Activated CD4-positive, CD25-positive, alpha-beta regulatory T cell (primary cell): ENCODE measurements at places on chromosomes 5 and 9.

DNA sequence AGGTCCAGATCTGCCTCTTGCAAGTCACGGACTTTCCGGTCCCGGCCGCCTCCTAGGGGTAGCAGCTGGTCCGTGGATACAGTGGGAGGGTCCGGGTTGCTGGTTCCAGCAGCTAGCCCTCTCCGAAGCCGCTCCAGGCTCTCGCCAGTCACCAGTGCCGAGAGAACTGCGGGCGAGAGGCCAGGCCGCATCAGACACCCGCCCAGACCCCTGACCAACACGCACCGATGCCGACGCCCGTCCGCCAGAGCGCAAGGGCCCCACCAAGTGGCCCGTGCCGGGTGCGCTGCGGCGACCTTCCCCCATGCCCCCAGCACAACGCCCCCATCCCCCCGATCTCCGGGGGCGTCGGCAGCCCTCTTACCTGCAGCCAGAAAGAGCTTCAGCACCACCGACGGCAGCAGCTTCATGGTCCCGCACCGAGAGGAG is 470 bp downstream of the HBEGF start:
- no peak for DNase-seq

DNA sequence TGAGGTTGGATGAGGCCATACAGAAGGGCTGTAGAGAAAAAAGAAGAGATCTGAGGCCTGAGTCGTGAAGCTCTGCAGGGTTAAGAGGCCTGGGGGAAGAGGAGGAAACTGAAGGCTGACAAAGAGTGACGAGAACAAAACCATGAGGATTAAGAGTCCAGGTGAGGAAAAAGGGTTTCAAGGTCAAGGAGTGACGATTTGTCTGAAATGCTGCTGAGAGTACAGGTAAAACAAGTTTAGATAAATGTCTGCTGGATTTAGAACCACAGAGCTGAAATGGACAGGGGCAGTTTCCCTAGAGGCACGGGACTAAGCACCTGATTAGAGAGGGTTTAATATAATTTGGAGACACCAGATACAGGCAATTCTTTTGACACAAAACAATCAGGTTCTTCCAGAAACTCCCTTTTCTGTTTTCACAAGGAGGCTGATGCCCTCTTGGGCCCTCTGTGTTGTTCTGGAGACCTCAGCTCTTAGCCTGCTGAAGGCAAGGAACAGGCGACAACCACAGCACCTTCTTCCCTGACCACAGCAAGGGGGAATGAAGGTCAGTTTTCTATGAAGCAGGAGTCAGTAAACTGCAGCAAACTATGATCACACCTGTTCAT is 14.6 kb upstream of the GCNT1 start:
- no peak for DNase-seq

GRCh38 chr9:137407590-137408300 is 15.2 kb downstream of the EXD3 start:
- no peak for DNase-seq

GRCh38 chr5:133741396-133741795 is 129.1 kb upstream of the FSTL4 start:
- DNase-seq: no peak

GRCh38 chr5:127441799-127442484 is 75.5 kb upstream of the PRRC1 start:
- DNase-seq: no peak

GRCh38 chr5:106730912-106731311 is 939.8 kb downstream of the EFNA5 start:
- no peak for DNase-seq

- DNase-seq: no peak
Observed at GRCh38 chr5:110441035-110441434, 285.4 kb downstream of the TMEM232 start.

DNA sequence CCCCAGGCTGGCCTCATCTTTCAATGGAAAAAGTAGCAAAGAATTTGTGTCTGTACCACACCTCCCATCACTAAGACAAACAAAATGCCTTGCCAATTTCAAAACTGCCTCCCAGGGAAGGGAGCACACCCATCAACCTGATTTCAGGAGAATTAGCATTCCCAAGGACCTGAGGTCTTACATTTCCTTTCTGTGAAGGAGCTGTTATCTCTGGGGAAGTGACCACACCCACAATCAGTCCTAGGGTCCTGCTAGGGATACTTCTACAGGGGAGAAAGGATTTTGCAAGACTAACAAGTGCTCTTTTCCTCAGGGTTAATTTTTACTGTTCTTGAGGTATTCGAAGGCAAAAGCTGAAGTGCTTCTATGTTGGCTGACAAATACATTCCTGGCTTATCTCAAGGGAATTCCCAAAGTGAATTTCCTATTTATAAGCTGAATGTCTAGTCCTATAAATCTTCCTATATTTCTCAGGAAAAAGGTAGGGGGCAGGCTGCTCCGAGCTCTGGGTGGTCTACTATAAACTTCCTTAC is 97.4 kb upstream of the ITGA1 start:
- no peak for DNase-seq

DNA sequence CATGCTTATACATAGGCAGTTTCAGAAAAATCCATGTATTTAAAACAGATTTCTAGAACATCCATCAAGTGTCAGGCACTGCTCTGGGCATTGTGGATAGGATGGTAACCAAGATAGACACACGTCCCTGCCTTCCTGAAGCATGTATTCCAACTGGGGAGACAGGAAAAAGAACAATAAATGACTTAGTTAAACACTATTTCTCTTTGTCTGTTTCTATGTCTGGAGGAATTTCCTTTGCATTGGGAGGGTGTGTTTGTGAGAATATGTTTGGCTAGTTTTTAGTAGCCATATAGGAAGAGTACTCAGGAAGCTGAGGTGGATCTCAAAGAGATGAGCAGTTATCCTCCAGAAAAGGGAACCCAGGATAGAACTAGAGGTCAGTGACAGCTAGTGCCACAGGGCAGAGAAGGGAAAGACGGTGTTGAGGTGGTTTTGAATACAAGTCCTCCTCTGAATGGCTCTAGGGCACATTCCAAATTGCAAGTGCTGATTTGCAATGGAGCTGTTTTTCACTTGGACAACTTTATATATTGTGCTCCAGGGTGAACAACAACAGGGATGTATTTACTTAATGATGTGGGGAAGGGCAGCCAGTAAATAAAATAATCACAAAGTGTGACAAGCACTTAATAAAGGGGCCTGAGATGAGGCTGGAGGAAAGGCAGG is 144.7 kb upstream of the SHB start:
- no peak for DNase-seq

- no peak for DNase-seq
Observed at GRCh38 chr5:96576876-96577275, 85.3 kb upstream of the CAST start.

DNA sequence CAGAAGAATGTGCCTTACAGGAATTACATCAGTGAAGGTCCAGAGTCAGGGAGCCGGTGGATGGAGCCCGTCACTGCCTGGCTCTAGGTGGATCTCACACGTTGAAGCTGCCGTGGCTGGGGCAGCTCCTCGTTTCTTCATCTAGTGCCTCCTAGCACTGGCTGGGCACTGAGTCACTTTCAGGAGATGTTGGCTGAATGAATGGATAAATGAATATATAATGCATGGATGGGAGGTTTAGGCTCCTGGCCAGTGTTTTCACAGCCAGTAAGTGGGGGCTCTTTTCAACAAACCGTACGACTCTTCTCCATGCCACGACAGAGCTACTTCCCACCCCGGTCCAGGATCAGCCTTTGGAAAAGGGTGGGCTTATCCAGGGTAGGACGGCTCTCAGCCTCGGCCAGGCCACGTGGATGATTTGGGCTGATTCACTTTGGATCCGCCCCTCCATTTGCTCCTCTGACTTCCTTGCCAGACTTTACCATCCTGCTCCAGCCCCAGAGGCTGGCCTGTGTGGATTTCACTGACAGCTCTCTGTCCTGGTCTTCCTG is 1.3 kb upstream of the SH3PXD2B start:
- DNase-seq: no peak

- no peak for DNase-seq
Observed at GRCh38 chr5:43245724-43246385, 53.8 kb downstream of the NIM1K start.

GRCh38 chr5:127941646-127942045 is 141.9 kb upstream of the SLC12A2 start:
- DNase-seq: no peak

- DNase-seq: no peak
Observed at GRCh38 chr9:27150746-27151406, 41.9 kb downstream of the TEK start.

DNA sequence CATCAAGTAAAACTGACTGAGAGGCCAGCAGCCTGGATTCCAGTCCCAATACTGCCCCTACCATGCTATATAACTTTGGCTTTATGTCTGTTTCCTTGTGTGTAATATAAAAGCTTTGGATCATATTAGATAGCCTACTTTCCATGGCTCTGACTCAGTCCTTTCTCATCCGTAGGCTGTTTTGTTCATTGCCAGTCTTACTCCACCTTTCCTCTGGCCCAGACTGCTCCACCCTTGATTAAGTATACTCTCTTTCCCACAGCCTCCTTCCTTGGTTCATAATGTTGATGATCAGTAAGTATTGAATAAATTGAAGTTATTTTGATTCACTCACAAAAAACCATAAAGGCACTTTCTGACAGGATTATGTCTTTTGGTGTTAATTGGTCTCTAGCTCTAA is 1.5 kb upstream of the MRPS30 start:
- no peak for DNase-seq

- no peak for DNase-seq
Observed at GRCh38 chr5:150765011-150765798, 6.4 kb upstream of the DCTN4 start.

GRCh38 chr5:139676406-139676805 is 28.3 kb downstream of the CXXC5 start:
- DNase-seq: no peak

DNA sequence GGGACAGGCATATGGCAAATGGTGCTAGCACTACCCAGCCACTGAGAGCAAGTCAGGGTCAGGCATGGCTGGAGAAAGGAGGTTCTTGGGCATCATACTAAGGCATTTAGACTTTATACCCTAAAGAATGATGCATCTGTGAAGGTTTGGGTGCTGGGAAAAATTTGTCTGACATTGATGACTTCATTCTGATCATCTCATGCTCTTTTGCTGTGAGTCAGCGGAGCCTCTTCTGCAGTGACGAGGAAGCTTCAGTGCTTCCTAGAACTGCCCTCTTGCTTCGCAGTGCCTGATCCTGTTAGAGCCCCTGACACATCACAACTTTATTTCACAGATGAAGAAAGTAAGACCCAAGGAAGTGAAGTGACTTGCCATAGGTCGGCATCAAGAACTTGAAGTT is 266.6 kb upstream of the GAS1 start:
- DNase-seq: no peak

- DNase-seq: no peak
Observed at GRCh38 chr9:135933114-135933513, 25.8 kb upstream of the CAMSAP1 start.

GRCh38 chr9:83472221-83472665 is 66.0 kb downstream of the FRMD3 start:
- no peak for DNase-seq

DNA sequence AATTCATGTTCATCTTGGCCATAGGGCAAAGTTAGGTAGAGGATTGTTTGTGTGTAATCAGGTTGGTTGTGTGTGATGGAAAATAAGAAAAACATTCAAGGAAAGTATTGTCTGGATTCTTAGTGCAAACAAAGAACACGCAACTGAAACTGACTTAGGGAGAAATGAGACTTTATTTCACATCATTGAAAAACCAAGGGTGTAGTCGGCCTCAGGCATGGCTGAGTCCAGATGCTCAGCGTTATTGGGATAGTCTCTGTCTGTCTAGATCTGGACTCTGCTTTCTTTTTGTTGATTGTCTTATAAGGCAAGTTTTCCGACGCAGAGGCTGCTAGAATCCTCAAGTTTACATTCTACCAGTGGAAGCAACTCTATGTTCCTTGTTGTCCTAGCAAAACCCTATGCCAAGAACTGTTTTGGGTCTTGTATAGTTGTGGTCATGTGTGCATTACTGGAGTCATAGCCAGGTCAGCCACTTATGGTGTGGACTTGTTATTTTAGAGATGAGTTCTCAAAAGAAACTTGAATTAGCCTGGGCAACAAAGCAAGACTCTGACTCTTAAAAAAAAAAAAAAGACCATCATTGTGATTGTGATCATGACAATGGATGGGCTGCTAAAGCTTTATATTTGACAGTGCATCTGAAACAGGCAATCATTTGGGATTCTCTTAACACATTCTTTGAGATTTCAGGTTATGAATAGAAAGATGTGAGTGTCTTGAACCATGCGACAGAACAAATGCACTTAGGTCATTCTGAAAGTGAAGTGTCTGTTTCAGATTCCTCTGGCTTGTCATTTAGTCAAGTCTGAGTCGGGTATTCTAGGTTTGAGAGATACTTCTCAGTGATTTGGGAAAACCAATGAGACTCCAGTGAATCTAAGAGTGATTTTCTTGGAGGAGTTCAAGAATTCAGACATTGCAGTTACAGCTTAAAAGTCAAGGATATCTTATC is 82.6 kb downstream of the DOCK2 start:
- no peak for DNase-seq

- DNase-seq: no peak
Observed at GRCh38 chr9:133888048-133888808, 103.9 kb downstream of the VAV2 start.

DNA sequence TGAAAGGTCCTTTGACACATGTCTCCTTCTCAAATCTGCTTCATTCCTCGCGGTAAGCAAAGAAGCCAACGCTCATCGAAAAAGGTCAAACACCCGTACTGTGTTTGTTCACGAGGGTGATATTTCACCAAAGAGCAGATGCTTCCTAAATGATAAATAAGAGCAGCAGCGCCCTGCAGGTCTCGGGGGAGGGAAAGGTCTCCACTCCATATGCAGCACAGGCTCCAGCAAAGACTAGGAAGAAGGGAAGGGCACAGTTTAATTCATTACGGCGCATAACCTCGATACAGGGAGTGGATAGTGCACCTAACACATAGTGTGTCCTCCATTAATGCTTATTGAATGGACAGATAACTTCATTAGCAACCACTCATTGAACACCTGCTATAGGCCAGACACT is 593.3 kb downstream of the CDK5RAP2 start:
- no peak for DNase-seq

- no peak for DNase-seq
Observed at GRCh38 chr5:167888393-167888792, 403.1 kb upstream of the WWC1 start.

GRCh38 chr9:81113453-81114124 is 575.8 kb downstream of the TLE1 start:
- no peak for DNase-seq
